ENCODE measurements at places on chromosomes 1 and 21. TPM values are rescaled to one million over a fixed set of nuclear protein-coding genes. Genes with fewer than 3 reads are reported as not detected.

GRCh38 chr1:78533527-78533926, 42.8 kb downstream of the PTGFR start:
- H3K36me3 ChIP-seq = no peaks in the 10 kb centered on the region
- no peak overlapping the region for H3K4me3 ChIP-seq
- no peak for DNase-seq
- H3K27me3 ChIP-seq = no peaks in the 10 kb centered on the region
- no peak overlapping the region for H3K27ac ChIP-seq
- H3K4me1 ChIP-seq = no peaks in the 10 kb centered on the region

DNA sequence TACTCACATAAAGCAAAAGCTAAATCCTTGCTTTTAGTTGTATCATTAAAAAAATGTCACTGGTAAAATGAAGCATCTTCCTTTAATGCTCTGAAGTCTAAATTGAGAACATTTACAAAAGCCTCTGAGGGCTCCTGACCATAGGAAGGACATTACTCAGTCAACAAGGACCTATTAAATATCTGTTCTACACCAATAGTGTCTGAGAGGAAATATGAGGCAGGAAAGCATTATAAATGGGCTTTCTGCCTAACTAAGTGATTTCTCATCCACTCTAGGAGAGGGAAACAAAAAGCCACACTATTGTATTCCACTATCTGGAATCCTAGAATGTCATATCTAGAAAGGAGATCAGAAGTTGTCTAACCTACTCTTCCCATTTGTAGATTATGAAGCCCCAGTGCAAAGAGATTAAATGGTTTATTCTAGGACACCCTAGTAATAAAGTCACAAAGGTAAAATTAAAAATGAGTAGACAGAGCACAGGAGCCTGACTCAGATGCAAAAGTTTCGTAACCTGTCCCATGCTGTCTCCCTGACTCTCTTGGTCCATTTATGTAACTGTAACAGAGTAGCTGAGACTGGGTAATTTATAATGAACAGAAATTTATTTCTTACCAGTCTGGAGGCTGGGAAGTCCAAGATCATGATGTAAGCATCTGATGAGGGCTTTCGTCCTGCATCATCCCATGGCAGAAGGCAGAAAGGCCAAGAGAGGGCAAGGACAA, 17.6 kb downstream of the RGS1 start:
- no peak overlapping the region for H3K4me3 ChIP-seq
- DNase-seq = no peak
- no peak overlapping the region for H3K27ac ChIP-seq
- no peaks in the 10 kb centered on the region for H3K4me1 ChIP-seq
- H3K27me3 ChIP-seq = no peaks in the 10 kb centered on the region

The RLF gene
- total RNA-seq = 12.4 TPM

DNA sequence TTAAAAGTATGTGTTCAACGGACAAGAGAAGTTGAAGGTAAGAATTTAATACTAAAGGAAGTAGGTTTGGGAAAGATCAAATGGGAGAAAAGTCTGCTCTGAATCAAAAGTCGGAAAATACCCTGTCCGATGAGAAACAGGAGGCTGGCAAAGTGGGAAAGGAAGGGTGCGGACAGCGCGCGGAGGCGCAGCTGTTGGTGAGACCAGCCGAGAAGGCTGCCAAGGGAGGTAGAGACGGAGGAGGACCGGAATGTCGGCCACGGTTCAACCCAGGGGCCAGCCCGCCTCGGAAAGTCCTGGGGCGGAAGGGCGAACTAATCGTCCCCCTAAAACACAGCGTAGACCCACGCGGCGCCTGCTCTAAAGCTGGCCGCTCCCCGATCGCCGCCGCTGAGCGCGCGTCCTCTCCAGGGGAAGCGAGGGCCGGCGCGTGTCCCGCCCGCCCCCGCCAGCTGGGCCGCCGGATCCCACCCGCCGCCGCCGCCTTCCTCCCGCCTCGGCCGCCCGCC, 639 bp upstream of the SPATA1 start:
- H3K4me3 ChIP-seq = peak overlapping the region; percentile 83
- no peaks in the 10 kb centered on the region for H3K36me3 ChIP-seq
- H3K27ac ChIP-seq = peak overlapping the region; percentile 96
- peaks cover 2% of the 10 kb centered on the region for H3K4me1 ChIP-seq

The SLC44A5 gene
- 3.3 TPM for total RNA-seq

The NECTIN4 gene
- 9.6 TPM for total RNA-seq

DNA sequence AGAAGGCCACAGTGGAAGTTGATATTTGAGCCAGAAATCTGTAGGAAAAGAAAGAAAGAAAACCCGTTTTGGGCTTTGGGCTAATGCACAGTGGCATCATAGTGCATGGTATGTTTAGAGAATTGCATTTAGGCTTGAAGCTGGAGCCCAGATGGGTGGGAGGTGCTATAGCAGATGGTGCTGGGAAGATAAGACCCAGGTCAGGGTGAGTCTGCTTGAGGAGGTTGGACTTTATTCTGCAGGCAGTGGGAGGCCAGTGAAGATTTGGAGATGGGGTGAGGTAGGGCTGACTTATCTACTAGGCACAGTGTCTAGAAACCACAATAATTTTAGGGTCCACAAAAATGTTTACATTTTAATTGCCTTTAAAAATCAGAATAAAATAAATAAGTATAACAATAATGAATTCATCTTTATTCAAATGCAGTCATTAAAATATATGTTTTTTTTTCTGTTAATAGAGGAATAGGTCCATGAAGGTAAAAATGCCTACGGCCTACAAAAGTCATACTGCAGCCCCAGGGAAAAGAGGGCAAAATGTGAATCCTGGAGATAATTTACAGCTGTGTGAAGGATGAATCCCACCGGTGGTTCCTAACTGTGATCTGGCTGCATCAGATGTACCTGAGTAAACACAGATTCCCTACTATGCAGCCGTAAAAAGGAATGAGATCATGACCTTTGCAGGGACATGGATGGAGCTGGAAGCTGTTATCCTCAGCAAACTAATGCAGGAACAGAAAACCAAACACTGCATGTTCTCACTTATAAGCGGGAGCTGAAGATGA, 8.7 kb downstream of the DNAJC6 start:
- no peaks in the 10 kb centered on the region for H3K4me1 ChIP-seq
- H3K4me3 ChIP-seq = no peak overlapping the region
- no peak for DNase-seq
- no peaks in the 10 kb centered on the region for H3K36me3 ChIP-seq

GRCh38 chr1:183572721-183573120, 17.5 kb downstream of the NCF2 start:
- DNase-seq = no peak
- no peaks in the 10 kb centered on the region for H3K4me1 ChIP-seq
- H3K27ac ChIP-seq = no peak overlapping the region
- H3K27me3 ChIP-seq = no peaks in the 10 kb centered on the region
- no peaks in the 10 kb centered on the region for H3K36me3 ChIP-seq

DNA sequence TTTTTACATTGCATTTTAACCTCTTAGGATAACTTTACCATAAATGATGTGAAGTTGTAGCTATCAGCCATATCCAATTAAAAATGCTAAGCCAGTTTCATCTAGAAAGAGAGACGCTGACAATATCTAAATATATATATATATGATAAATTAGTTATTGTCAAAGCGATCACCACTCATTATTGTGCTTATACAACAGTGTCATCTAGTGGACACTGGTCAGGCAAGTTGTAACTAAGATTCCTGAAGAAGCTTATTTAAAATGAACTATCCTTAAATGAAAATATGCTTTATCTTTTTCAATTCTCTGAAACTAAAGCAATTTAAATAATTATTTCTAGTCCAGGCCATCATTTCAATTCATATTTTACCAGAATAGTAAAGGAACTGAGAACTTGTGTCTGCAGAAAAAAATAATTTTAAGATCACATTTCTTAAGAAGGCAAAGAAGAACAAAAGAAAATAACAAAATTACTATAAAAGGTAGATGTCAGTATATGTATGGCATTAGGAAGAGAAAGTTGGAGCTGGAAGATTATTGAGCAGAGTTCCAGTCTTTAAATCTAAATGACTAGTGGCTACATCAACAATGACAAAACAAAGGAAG, 193.3 kb upstream of the SNX7 start:
- no peak for DNase-seq
- H3K27ac ChIP-seq = no peak overlapping the region
- no peaks in the 10 kb centered on the region for H3K36me3 ChIP-seq
- no peaks in the 10 kb centered on the region for H3K27me3 ChIP-seq

The GPN2 gene
- 26.0 TPM for total RNA-seq

GRCh38 chr1:178389441-178389840, 107.3 kb downstream of the CLEC20A start:
- H3K4me1 ChIP-seq = no peaks in the 10 kb centered on the region
- no peak overlapping the region for H3K27ac ChIP-seq
- no peaks in the 10 kb centered on the region for H3K36me3 ChIP-seq
- H3K27me3 ChIP-seq = no peaks in the 10 kb centered on the region
- no peak for DNase-seq
- H3K4me3 ChIP-seq = no peak overlapping the region

GRCh38 chr21:32278103-32278502, 746 bp downstream of the MIS18A start:
- peaks cover 15% of the 10 kb centered on the region for H3K4me1 ChIP-seq
- H3K36me3 ChIP-seq = no peaks in the 10 kb centered on the region
- H3K27ac ChIP-seq = peak overlapping the region; percentile 60

GRCh38 chr1:216750031-216750627, 26.9 kb upstream of the ESRRG start:
- no peaks in the 10 kb centered on the region for H3K27me3 ChIP-seq
- H3K4me3 ChIP-seq = no peak overlapping the region
- no peaks in the 10 kb centered on the region for H3K4me1 ChIP-seq

GRCh38 chr1:61997123-61997522, 197.5 kb upstream of the L1TD1 start:
- no peak overlapping the region for H3K27ac ChIP-seq
- H3K36me3 ChIP-seq = no peaks in the 10 kb centered on the region

DNA sequence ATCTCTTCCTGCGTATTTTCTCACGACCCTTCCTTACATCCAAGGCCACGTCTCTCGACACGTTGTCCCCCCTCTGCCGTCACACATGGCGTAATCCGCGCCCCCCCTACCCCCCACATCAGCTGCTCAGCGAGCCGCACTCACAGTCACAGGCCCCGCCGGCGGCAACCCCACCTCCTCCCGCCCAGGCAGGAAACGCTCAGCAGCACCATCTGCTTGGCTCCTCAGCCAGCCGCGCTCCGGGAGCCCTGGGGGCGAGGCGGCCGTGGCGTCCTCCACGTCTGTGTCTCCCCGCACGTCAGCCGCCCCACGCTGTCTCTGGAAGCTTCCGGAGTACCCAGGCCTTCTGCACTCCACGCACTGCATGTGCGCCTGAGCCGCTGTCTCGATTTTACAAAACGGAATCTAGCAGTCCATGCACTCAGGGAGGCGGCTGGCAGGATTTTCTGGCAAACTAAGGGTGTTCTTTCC, 64.6 kb downstream of the SIK1 start:
- no peaks in the 10 kb centered on the region for H3K36me3 ChIP-seq
- peak; percentile 74 for DNase-seq
- H3K27me3 ChIP-seq = no peaks in the 10 kb centered on the region
- no peaks in the 10 kb centered on the region for H3K4me1 ChIP-seq
- H3K27ac ChIP-seq = peak overlapping the region; percentile 96

- no peak overlapping the region for H3K27ac ChIP-seq
- peak; percentile 54 for DNase-seq
- H3K4me1 ChIP-seq = no peaks in the 10 kb centered on the region
- no peak overlapping the region for H3K4me3 ChIP-seq
These were observed 50.8 kb downstream of the CAPN9 start for GRCh38 chr1:230797942-230798365.

DNA sequence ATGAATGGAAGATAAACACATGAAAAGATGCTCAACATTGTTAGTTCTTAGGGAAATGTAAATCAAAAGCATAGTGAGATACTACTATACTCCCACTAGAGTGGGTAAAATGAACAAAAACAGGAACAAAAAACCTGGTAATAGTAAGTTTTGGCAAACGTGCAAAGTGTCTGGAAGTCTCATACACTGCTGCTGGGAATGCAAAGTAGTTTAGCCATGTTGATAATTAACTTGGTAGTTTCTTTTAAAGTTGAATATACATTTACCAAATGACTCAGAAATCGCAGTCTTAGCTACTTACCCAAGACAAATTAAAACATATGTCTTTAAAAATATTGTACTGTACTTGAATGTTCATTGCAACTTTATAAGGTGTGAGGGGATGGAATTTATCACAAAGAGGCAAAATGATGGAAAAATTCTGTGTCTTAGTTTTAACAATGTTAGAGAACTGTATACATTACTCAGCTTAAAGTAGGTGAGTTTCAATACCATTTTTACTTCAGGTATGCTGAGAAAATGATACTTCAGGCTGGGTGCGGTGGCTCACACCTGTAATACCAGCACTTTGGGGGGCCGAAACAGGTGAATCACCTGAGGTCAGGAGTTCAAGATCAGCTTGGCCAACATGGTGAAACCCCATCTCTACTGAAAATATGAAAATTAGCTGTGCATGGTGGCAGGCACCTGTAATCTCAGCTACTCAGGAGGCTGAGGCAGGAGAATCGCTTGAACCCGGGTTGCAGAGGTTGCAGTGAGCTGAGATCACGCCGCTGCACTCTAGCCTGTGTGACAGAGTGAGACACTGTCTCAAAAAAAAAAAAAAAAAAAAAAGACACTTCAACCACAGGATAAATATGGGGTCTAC, 102.3 kb downstream of the PDE4B start:
- H3K27ac ChIP-seq = no peak overlapping the region
- no peaks in the 10 kb centered on the region for H3K27me3 ChIP-seq
- no peak for DNase-seq
- no peak overlapping the region for H3K4me3 ChIP-seq
- H3K36me3 ChIP-seq = no peaks in the 10 kb centered on the region
- H3K4me1 ChIP-seq = no peaks in the 10 kb centered on the region

The OR10J1 gene
- not detected for total RNA-seq

- H3K27ac ChIP-seq = no peak overlapping the region
- H3K36me3 ChIP-seq = no peaks in the 10 kb centered on the region
- H3K4me3 ChIP-seq = peak overlapping the region; percentile 20
- H3K27me3 ChIP-seq = no peaks in the 10 kb centered on the region
- no peaks in the 10 kb centered on the region for H3K4me1 ChIP-seq
- DNase-seq = no peak
These were observed 120.7 kb downstream of the LMX1A start for GRCh38 chr1:165235777-165236291.

The KIAA1614 gene
- total RNA-seq = 6.4 TPM

GRCh38 chr21:36790616-36791015, 91.7 kb downstream of the SIM2 start:
- peaks cover 22% of the 10 kb centered on the region for H3K4me1 ChIP-seq
- DNase-seq = peak; percentile 69
- peak overlapping the region; percentile 11 for H3K4me3 ChIP-seq
- H3K36me3 ChIP-seq = no peaks in the 10 kb centered on the region
- no peaks in the 10 kb centered on the region for H3K27me3 ChIP-seq
- H3K27ac ChIP-seq = peak overlapping the region; percentile 83

The DUSP12 gene
- total RNA-seq = 35.6 TPM

DNA sequence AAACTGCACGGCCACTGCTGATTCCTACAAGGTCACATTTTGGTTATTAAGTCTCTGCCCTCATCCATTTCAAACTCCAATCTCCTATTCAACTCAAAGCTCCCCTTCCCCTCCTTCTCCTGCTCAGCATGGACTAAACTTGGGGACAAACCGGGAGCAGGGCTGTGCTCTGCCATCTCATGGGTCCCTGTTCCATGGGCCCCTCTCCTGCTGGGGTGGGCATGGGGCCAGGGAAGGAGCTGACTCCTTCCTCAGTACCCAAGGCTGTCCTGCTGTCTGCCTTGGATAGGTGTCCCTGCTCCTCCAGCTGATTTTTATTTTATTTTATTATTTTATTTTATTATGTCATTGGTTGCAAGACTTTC, 27.1 kb downstream of the TNNT2 start:
- no peaks in the 10 kb centered on the region for H3K36me3 ChIP-seq
- H3K4me1 ChIP-seq = peaks cover 3% of the 10 kb centered on the region
- no peaks in the 10 kb centered on the region for H3K27me3 ChIP-seq
- DNase-seq = no peak
- no peak overlapping the region for H3K4me3 ChIP-seq
- no peak overlapping the region for H3K27ac ChIP-seq

- H3K36me3 ChIP-seq = no peaks in the 10 kb centered on the region
- no peak overlapping the region for H3K27ac ChIP-seq
- H3K27me3 ChIP-seq = no peaks in the 10 kb centered on the region
- no peak overlapping the region for H3K4me3 ChIP-seq
These were observed 87.6 kb downstream of the GFI1 start for GRCh38 chr1:92399076-92399475.

Data from prostate gland (tissue), 2 donors.